ENCODE measurements at places on chromosomes 3 and 15. TPM values are rescaled to one million over a fixed set of nuclear protein-coding genes. Genes with fewer than 3 reads are reported as not detected.

GRCh38 chr3:18527691-18528090, 102.6 kb upstream of the SATB1 start:
- H3K27ac ChIP-seq: no peak overlapping the region
- no peak overlapping the region for H3K4me3 ChIP-seq
- peaks cover 59% of the 10 kb centered on the region for H3K36me3 ChIP-seq
- no peaks in the 10 kb centered on the region for H3K27me3 ChIP-seq
- peaks cover 7% of the 10 kb centered on the region for H3K4me1 ChIP-seq
- DNase-seq: no peak

DNA sequence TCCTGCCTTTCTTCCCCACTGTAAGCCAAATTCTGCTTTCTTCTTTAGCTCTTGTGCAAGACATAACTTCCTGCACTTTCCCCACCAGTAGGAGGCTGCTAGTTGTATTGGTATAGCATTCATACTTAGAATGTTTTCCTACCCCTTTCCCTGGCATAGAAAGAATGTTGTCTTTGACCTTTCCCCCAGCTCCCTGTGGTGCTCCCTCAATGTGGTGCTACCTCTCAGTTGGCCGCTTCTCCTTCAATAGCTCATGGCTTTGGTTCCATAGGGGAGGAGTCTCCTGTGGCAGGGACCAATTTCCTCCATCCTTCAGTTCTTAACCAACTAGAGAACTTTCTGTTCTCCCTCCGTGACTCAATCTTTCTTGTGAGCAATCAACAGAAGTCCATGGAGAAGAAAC, 67.5 kb upstream of the AKAP13 start:
- H3K4me1 ChIP-seq: peaks cover 58% of the 10 kb centered on the region
- H3K27ac ChIP-seq: no peak overlapping the region
- H3K27me3 ChIP-seq: peaks cover 10% of the 10 kb centered on the region
- no peak for DNase-seq
- H3K4me3 ChIP-seq: no peak overlapping the region

GRCh38 chr3:136192831-136193230, 3.3 kb downstream of the MSL2 start:
- H3K4me3 ChIP-seq: peak overlapping the region; percentile 99
- H3K27me3 ChIP-seq: no peaks in the 10 kb centered on the region
- DNase-seq: no peak
- peak overlapping the region; percentile 97 for H3K27ac ChIP-seq
- H3K36me3 ChIP-seq: peaks cover 59% of the 10 kb centered on the region

The EBLN2 gene
- 6.3 TPM for total RNA-seq

The APEH gene
- 137 TPM for total RNA-seq

The CPOX gene
- 60.4 TPM for total RNA-seq
